ENCODE measurements at places on chromosomes 16 and 17. TPM values are rescaled to one million over a fixed set of nuclear protein-coding genes. Genes with fewer than 3 reads are reported as not detected.

GRCh38 chr17:59651346-59651745, 31.7 kb downstream of the CLTC start:
- no peak for DNase-seq

DNA sequence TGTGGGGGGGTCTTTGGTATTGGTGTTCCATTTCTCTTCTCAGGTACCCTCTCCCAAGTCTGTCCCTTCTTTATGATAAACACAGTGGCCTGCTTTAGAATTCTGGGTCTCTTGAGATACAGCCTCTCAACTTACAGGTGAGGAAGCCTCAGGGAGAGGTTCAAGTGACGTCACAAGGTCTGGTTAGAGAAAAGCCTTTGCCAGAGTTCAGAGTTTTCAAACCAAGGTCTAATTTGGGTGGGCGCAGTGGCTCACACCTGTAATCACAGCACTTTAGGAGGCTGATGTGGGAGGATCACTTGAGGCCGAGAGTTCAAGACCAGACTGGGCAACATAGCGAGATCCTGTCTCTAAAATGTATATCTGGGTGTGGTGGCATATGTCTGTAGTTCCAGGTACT, 2.1 kb downstream of the IRF8 start:
- no peak for DNase-seq

HES7 gene
- total RNA-seq = 1.8 TPM

TMEM219 gene
- 175 TPM for total RNA-seq

DNA sequence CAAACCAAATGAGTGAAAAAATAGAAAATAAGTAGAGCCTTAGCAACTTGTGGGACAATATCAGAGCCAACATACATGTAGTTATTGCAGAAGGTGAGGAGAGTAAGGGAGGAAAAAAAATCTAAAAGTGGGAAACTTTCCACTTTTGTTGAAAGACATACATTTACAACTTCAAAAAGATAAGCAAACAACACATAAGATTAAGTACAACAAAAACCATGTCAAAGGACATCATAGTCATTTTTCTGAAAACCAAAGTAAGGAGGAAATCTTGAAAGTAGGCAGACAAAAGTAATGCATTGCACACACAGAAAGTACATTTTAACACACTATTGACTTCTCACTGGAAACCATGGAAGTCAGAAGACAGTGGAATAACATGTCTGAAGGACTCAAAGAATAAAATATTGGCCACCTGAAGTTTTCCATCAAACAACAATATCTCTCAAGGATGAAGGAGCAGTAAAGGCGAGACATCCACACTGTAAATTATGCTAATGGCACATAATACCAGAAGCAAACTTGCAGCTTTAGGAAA, 291.9 kb downstream of the BCAS3 start:
- no peak for DNase-seq

- DNase-seq = no peak
These were observed 514 bp downstream of the THRA start for GRCh38 chr17:40063187-40063771.

DNA sequence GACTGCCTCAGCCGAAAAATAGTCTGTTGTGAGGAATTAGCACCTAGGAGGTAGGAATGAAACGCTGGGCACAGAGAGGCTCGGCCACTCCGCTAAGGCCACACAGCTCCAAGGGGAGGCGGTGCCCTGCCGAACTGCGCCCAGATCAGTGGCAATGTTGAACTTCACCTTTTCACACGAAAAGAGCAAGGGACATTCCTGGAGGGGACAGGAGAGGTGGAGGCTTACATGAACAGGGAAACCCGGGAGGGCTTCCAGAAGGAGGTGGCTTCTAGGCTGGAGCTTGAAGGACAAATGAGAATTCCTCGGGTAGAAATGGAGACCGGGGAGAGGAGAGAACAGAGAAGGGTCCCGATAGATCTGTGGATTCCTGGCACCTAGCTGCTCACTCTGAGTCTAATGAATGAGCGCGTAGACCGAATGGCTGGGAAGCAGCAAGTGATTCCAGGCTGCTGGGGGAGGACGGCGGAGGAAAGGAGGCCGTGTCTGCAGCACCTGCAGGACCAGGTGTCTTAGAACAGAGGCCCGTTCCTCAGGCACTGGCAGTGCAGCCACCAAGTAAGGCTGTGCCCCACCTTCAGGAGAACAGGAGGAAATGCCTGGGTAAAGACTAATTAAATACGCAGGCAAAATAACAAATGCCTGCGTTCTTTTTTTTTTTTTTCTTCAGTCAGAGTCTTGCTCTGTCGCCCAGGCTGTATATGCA, 722 bp upstream of the SLC38A10 start:
- peak; percentile 42 for DNase-seq

GRCh38 chr16:68884861-68885720, 41.8 kb downstream of the TANGO6 start:
- no peak for DNase-seq

- no peak for DNase-seq
These were observed 32.3 kb downstream of the SNTB2 start for GRCh38 chr16:69219279-69219678.

Data from kidney epithelial cell (primary cell).